ENCODE measurements at places on chromosomes 6 and 20.

DNA sequence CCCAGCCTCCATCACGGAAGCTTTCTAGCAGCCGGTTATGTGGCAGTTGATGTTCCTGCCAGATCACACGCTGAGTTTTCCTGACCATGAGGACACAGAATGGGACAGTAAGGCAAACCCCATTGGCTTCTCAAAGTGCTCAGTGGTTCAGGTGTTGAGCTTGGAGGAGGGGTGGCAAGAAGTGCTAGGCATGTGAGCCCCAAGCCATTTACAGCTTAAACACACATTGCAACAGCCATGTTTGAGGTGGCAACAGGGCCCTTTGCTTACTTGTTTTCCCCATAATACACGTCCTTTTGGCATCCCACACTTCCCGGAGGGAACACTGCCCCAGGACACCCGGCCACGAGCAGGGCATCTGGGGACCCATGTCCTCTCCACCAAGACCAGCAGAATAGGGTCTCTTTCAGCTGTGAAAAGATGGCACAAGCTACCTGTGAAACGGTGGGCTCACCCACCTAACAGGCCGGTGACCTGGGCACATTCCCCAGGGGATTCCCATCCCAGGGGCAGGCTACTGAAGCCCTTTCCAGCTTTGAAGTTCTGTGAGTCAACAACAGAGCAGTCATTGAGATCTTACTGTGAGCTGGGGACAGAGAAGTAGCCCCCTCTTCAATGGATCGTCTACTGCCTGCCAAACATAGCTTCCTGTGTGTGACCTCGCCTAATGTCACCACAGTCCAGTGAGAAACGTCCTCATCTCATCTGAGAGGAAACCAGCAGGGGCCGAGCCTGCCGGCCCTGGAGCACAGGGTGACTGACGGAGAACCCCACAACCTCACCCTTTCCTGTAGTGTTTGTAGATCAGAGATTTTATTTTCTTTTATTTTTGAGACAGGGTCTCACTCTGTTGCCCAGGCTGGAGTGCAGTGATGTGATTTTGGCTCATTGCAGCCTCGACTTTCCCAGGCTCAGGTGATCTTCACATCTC is 4.0 kb upstream of the TLDC2 start:
- no peak for DNase-seq

GRCh38 chr20:49786196-49786595 is 26.4 kb upstream of the SLC9A8 start:
- DNase-seq: no peak

DNA sequence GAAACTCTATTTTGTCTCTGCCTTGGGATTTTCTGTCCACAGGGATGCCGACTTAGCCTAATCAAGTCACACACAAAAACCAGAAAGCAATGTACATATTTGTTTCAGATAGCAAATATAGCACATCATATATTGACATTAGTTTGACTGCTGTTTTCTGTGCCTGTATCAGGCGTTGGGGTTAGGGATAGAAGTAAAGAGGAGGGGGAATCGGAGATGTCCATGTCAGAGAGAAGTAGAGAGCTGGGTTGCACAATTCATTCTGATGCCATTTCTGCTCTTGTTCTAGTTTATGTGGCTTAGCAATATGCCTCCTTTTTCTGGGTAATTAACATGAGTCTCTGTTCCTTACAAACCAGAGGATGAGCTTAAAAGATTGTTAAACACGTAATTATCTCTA is 14.7 kb upstream of the IPCEF1 start:
- no peak for DNase-seq

GRCh38 chr6:49305010-49305409 is 158.0 kb downstream of the MMUT start:
- no peak for DNase-seq

DNA sequence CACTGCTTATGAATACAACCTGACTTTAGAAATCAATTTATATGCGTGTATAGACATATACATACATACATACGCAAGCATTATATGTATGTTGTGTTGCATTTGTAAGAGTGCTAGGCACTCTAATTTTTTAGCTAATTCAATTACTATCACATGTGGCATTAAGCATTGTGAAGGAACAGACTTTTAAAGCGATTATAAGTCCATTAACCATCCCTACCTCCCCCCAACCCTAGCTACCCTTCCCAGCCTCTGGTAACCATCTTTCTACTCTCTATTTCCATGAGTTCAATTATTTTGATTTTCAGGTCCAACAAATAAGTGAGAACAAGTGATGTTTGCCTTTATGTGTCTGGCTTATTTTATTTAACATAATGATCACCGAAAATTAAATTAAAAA is 453.8 kb downstream of the DOK5 start:
- no peak for DNase-seq

- DNase-seq: no peak
Observed at GRCh38 chr20:7859356-7859802, 80.9 kb downstream of the HAO1 start.

DNA sequence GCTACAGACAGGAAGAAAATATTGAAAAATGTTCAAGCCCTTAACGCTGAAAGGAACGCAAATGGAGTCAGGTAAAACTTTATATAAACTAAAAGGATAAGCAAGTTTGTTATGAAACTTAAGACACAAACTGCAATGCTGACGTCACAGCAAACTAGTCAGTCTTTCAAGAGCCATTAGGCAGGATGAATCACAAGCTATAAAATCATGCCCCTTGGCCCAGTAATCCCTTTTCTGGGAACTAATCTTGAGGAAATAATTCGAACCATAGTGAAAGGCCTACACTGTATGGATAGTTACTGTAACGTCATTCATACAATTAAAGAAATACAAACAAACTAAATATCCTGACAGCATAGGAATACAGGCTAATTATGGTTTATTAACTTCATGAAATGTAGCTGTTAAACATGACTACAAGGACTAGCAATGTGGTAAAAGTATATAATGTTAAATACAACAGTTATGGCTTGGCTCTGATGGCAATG is 42.7 kb upstream of the HINT3 start:
- DNase-seq: no peak

DNA sequence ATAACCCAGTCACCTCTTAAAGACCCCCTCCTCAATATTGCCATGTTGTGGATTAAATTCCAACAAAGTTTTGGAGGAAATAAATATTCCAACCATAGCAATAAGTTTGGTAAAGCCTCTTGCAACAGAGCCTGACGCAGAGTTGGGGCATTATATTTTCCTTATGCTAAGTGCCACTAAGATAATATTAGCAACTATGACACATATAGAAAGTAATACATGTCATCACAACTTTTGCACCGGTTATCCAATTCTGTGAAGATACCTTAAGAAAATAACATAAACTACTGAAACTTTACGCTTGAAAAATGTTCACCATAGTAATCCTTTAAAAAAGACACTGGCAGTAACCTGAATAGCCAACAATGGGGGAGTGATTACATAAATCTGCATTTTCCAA is 52.2 kb upstream of the TRERF1 start:
- DNase-seq: no peak

GRCh38 chr20:40939667-40940066 is 89.0 kb upstream of the TOP1 start:
- no peak for DNase-seq

DNA sequence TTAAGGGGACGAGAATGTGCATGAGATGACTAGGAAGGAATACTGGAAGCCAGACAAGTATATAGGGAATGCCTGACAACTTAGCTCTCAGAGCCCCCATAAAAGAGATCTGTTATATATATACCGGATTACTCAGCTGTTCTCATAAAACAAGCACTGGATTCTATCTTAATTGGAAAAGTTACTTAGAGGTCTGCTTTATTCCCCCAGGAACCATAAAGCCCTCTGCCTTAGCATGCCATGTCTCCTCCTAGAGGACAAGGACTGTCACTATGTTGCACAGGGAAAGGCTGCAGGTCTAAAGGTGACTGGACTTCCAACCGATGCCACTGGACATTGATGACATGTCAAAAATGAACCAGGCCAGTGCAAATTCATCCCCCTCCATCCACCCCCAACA is 6.4 kb downstream of the EXOC2 start:
- DNase-seq: no peak

DNA sequence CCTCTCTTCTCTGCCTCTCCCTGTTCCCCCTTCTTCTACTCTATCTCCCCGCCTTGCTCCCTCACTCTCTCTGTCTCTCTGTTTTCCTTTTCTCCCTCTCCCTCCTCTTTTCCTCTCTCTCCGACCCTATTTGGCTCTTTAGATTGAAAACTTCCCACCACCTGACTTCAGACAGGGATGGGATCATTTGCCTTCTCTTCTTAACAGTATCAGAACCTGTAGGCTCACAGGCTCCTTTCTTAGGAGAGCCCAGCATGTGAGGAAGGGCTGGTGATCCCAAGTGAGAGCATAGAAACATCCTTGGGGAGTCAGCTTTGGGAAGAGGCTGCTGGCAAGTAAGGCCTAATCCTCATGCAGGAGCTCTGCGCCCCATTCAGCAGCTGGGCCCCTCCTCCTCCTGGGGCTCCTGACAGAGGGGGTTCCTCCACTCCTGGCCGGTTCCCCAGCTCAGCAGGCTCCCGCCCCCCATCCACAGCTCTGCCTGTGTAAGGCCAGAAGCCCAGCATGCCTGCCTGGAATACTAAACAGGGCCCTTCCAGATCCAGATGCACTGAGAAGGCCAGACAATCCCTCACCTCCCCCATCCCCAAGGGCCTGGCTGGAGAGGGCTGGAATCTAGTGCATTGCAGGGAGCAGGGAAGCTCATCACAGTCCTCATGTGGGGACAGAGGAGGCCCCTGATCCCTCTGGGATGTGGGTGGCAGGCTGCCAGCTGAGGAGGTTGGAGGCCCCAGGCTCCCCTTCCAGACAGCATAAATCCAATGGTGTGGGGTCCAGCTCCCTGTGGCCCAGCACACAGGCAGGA is 93.4 kb downstream of the PTPRT start:
- no peak for DNase-seq

DNA sequence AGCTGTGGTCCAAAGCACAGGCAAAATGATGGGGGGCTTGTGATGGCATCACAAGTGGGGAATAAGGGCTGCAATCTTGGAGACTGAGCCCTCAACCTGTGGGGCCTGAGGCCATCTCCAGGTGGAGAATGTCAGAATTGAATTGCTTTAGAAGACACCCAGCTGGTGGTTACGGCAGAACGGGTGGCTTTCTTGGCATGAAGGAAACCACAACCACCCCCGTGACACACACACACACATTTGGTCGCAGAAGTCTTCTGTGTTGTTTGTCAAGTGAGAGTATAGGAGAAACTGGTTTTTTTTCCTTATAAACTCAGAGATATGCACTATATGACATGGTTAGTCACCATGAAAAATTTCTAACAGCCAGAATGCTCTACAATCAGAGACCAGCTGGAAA is 139.5 kb upstream of the CDH4 start:
- no peak for DNase-seq

- no peak for DNase-seq
Observed at GRCh38 chr6:64266351-64266821, 630.8 kb downstream of the PHF3 start.

DNA sequence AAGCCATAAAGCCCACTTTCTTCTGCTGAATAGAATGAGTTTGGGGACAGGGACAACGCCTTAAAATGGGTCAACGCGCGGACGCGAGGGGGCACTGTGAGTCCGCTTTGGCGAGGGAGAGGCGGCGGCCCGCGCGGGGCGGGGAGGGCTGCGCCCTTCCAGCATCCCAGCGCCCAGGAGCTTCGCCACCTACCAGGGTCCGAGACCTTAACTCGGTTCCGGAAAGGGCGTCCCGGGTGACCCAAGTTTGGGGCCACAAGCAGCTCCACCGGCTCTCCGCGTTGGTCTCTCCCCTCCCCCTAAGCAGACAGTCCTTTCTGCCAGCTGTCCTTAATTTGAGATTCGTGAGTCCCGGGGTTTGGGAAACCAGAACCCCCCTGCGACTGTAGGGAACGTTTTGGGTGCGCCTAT is 1.8 kb upstream of the SAMD5 start:
- no peak for DNase-seq

DNA sequence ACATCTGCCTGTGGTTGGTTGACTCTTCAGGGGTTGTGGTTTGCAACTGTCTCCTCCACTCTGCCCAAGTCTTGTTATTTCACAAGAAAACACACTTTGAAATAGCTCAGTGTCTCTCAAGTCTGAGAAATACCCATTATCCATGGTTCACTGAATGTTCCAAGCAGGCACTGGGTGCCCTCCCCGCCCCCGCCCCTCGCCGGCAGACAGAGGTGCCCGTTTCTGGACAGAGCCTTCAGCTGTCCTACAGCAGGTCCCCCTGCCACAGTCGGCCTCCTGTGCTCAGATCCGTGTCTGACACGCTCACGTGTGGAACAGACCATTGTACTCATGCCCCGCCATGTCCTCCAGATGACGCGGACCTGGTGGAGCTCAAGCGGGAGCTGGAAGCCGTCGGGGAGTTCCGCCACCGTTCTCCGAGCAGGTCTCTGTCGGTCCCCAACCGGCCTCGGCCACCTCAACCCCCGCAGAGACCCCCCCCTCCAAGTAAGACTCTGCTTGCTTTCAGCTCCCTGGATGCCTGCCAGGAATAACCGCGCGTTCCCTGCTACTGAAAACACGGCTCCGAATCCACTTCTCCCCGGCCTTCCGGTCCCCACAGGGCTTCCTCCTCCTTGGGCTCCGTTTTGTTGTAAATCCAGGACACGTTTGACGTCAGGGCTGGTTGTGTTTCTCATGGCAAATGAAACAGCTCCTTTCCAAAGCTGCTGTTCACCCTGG is 81.4 kb downstream of the SERAC1 start:
- DNase-seq: no peak

DNA sequence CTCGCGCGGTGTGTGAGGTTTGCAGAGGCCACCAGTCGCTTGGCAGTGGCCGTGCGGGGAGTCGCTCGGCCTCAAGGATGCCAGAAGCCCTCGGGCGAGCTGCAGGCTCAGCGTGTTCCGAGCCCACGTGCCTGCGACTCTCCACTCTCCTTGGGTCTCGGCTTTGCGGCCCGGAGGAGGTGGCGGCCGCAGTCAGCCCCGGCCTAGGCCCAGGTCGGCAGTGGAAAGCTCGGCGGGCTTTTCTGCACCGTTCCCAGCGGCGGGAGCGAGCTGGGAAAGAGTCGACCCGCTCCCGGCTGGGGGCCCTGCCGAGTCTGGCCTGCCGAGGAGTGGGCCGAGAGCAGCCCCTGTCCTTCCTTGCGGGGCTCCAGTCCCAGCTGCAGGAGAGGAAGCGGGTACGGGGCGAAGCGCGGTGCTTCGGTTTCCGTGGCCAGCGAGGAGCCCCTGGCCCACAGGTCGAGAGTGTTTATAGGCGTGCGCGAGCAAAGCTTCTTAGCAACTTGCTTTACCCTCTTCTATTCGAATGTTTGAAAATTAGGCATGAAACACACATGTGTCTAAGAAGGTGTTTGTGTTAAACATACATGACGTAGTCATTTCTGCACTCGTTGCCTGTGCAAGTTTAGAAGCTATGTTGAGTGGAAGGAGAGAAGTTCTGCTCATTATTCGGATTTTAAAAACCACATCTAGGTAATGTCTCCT is 5.6 kb downstream of the FOXC1 start:
- no peak for DNase-seq

All from CD4-positive, CD25-positive, alpha-beta regulatory T cell (primary cell).